ENCODE measurements at places on chromosomes 2 and 18.

- DNase-seq = peak; percentile 31
Measured at GRCh38 chr2:113283704-113284284, 5.1 kb upstream of the PAX8 start.

DNA sequence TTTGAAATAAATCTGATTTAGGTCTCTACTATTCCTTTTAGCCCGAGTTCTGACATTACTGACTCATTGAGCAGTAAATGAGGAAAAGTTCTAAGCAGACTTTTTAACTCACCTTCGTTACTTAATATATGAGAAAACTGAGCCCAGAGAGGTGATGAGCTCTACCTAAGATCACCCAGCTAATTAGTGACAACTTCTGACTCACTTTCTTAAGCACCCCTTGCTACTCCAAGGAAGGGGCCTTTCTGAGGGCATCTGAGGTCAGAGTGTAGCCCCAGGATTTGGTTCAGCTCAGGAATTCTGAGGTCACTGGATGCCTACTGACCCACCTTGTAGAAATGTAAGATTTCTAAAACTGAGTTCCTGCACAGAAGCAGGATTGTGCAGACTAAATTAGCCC lies 102.2 kb upstream of the FZD5 start:
- DNase-seq = no peak

GRCh38 chr18:78547817-78548216 lies 431.8 kb upstream of the SALL3 start:
- no peak for DNase-seq

DNA sequence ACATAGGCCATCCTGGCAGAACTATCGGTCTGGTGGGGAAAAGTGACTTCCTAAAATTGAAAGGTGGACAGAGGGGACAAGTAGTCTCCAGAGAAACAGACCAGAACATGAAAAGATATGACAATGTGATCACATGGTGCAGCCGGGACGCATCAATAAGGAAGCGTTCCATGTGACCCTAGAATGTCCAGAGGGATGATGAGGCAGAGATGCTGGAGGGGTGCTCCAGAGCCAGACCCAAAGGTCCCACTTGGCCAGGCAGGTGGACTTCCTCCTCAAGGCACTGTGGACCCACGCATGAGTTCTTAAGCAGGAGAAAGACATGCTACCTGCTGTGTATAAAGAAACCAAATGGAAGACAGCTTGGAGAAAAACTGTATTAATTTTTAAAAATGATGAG lies 50.2 kb downstream of the CDH2 start:
- no peak for DNase-seq

DNA sequence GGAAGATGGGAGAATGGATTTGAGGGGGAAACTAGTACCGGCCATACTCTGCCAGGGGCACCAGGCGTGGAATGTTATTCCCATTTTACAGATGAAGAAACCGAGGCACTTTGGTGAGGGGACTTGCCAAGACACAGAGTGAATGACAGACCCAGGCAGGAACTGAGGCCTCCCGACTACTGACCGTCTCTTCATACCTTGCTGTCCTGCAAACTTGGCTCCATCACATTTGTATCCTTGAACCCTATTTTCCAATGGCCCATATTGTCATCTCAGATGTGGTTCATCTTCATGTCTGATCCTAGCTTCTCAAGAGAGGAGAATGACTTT lies 6.2 kb upstream of the TFCP2L1 start:
- DNase-seq = peak; percentile 2

DNA sequence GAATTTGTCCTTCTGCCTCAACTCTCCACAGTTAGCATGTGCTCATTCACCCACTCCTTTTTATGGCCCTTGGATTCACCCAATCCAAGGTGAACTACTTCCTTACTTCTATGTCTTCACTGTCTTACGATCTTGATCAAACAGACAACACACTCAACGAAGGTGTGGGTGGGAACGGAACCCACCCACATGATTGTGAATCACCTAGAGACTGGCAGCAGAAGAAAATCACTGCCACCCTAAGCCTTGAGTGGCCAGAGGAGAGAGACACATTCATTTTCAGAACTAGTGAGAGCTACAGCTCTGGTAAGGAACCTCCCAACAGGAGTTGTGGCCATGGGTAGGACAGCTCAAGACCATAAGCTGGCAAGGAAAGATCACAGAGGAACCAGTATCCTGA lies 194.3 kb downstream of the PLCL1 start:
- DNase-seq = no peak

DNA sequence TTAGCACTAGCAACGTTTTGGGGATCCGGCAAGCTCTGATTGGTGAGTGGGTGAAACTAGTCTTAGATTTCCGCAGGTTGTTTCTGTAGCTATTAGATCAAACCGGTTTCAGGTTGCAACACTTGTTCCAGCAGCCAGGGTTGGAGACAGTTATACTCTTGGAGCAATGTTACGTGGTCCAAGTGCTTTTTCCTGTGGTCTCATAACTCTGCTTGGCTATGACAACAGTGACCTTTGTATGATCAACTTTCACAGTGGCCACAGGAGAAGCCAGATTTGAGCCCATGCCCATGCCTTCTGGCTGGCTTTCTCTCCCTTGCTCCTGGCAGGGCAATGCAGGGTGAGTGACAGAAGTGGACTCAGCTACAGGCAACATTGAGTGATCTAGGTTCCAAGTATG lies 84.5 kb upstream of the TAF1B start:
- DNase-seq = no peak

- peak; percentile 47 for DNase-seq
Measured at GRCh38 chr2:148928395-148928794, 53.4 kb downstream of the KIF5C start.

GRCh38 chr2:157936406-157936805 lies 60.3 kb upstream of the ACVR1 start:
- no peak for DNase-seq

DNA sequence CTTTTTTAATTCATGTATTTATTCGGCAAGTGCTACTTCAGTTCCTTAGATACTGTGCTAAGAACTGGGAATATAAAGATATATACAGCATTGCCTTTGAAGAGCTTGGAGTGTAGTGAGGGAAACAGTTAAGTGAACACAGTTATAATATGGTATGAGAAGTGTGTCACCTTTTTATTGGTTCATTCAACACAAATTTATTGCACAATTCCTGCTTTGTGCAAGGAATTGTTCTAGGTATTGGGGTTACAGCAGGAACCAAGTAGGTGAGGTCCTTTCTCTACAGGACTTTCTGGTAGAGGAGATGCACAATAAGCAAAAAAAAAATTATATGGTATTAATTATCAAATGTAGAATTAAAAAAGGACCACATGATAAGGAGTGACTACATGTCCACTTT lies 65.5 kb downstream of the MTX2 start:
- DNase-seq = no peak

DNA sequence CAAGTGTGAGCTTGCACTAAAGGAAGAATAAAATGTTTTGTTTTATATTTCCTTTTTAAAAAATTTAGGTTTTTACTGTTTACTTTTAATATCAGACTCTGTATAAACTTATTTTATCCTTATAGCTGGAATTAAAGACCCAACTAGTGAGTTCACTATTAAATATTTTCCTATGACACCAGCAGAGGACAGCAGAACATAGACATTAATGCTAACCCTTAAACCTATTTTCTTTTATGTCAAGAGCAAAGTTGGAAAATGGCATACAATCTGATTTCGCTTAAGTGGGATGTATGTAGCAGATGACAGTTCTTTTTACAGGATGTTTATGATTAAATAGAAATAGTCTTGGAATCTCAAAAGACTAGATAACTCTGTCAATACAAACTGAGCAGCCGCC lies 188.2 kb upstream of the XIRP2 start:
- DNase-seq = no peak

DNA sequence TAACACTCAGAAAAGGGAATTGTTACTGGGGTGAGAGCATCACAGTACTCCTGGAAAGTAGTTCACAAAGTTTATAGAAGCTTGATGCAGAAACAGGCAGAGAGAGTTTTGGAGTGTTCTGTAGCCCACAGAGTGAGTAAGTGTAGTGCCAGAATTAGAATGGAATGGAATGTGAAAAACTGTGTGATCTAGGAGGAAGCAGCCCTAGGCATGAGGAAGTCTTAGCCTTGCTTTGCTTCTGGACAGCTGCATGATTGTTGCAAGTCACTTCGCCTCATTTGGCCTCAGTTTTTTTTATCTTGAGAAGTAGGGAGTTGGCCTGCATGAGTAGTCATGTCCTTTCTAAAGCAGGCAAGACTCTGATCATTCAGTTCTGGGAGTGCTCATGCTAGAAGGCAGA lies 10.9 kb downstream of the SERPINB12 start:
- peak; percentile 38 for DNase-seq

- DNase-seq = no peak
Measured at GRCh38 chr18:73950116-73950700, 197.4 kb downstream of the FBXO15 start.

DNA sequence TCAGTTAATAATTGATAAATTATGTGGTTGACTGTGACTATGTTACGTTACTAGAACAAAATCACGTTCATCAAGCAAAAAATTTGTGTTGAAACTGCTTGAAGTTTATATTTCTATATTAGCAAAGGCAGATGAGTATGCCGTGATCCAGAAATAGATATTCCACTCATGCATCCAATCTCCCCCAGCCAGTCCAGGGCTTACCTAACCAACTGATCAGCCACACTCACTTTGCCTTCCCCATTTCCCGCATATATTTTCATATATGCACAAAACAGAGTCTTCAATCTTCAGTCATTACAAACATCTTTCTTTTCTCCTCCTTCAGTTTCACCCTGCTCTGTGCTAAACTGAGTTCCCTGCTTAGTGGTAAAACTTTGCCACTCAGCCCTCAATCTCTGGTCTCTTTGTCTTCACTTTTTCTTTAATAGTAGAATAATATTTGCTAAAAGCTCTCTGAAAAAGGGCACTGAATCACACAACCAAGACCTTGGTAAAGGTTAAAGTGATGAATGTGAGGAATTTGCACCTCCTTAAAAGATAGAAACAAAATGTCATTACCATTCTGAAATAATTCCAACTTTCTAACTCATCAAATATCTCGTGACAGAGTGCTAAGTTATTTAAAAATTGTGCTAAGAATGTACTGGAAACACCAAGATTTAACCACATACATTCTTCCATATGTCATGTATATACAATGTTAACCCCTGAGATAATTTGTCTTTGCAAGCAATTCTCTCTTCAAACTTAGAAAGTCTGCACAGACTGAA lies 893.2 kb upstream of the CRIM1 start:
- DNase-seq = no peak

DNA sequence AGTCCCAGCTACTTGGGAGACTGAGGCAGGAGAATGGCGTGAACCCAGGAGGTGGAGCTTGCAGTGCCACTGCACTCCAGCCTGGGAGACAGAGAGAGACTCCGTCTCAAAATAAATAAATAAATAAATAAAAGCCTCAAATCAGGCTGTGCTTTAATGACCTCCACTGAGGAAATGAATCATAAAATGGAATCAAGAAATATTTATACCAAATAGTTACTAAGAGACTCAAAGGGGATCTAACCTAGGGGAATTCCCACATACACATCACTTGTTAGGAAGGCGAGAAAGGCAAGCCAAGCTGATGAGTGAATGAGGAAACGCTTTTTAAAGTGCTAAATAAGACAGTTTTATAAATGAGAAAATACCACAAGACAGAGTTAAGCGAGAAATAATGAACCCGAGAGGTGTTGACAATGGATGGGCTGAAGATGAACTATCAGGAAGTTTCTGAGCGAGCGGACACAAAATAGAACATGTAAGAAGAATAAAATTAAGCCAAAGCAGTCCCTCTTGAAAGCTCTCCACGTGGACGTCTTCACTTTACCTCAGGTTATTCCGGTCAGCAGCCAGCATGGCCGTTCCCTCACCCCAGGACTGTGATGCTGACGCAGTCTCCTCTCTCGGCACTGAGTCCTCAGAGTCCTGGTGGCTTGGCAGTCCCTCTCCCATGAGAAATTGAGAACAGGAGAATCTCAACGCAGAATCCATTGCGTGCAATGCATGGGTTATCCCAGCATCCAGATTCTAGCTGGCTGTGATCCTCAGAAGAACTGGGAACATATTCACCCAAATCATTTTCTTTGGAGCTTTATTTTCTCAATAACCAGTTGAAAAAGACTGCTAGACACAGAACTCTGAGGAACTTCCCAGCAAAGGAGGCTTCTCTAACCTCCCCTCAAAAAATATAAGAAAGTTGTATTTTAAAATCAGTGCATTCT lies 22.3 kb downstream of the PXDN start:
- DNase-seq = no peak

DNA sequence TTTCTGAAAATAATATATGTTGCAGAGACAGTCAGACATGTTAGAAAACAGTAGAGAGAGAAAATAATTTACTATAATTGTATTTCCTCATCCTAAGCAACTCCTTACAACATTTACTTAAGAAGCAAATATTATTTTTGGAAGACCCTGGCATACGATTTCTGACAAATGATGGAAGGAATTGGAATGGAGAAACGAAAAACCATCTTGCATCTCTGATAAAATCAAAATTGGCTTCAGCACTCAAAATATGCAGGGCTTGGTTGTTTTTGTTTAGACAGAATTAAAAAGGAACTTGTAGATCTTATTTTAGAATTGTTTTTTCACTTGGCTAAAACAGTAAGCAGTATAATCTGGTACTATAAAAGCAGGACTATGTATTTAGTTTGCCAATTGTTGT lies 88.1 kb downstream of the NRXN1 start:
- DNase-seq = no peak

- no peak for DNase-seq
Measured at GRCh38 chr2:74077636-74078035, 70.1 kb downstream of the BOLA3 start.

GRCh38 chr2:221792971-221793521 lies 220.9 kb upstream of the EPHA4 start:
- no peak for DNase-seq

GRCh38 chr2:240574386-240575100 lies 6.3 kb downstream of the RNPEPL1 start:
- DNase-seq = no peak

- no peak for DNase-seq
Measured at GRCh38 chr2:184685999-184686841, 87.9 kb downstream of the ZNF804A start.
